ENCODE measurements at places on chromosomes 11 and 22.

DNA sequence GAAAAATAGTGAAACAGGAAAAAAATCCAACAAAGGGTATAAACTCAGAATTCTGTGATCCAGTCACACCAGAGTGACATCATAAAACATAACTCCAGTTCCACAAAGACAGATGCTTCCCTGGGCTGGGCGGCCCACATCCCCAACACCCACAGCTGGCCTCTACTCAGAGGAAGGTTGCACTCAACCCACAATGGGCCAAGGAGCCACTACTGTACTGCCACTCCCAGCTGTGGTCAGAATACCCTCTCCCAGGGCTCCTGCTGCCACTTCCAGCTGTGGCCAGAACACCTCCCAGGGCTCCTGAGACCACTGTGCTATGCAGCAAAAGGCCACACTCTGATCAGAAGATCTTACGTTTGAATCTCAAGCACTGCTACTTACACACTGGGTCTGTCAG lies 18.3 kb downstream of the SMCO4 start:
- DNase-seq: no peak

DNA sequence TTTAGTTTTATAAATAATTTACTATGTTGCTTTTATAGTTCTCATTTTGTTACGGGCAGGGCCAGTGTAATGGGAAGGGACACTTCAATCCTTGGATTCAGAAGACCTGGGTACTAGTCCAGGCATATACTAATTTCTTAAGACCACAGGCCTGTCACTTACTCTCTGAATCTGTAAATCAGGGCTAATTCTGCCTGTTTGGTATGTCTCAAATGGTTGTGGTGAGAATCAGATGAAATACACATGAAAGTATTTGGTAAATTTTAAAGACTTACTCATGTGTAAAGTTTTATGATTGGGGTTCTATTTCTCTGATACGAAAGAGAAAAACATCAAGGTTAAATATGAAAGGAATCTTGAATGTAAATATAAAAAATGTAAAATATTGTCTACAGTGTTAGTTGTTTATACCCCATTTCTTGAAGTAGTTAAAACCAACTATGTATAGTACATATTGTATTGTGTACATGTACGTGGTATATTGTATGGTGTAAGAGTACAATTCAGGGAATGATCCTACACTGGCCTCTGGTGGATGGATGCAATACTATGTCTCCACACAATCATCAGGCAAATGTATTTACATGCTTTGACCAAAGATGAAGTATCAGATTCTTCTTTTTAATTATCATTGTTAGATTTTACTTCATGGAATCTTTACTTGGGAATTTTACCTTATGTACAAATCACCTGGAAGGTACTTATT lies 24.5 kb upstream of the RAG2 start:
- DNase-seq: no peak

DNA sequence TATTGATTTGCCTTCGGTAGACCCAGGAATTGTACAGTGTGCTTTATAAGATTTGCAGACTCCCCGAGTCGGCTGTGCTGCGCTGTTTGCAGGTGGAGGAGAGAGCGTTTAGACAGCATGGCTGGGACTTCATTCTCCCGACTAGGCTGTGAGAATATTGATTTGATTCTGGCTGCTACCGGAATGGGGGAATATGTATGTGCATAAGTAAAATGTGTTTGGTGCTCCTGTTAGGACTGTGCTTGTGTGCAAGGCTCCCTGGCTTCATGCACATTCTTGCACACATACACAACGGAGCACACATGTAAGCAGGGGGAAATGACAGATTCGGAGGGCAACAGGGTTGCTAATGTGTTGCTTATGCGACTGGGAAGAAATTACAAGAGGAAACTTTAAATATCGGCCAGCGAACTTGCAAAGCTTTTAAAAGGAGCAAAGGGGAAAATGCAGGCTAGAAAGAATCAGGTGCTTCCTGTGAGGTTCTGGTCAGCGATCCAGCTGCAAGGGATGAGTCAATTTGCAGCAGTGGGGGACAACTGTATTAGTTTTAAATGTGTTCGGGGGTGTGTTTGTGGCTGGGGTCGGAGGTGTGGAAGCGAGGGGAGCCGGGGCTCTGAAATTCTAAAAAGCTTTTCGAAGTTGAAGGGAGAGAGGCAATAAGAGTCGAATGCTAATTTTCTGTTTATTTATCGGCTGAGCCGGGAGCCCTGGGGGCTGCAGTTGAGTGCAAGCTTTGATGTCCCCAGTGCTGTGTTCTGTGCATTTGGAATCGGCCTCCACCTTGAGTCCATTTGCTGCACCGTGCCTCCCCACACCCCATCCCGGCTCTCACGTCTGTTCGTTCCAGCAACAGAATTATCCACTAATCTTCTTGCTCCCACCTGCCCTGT lies 731 bp downstream of the NTM start:
- DNase-seq: no peak

DNA sequence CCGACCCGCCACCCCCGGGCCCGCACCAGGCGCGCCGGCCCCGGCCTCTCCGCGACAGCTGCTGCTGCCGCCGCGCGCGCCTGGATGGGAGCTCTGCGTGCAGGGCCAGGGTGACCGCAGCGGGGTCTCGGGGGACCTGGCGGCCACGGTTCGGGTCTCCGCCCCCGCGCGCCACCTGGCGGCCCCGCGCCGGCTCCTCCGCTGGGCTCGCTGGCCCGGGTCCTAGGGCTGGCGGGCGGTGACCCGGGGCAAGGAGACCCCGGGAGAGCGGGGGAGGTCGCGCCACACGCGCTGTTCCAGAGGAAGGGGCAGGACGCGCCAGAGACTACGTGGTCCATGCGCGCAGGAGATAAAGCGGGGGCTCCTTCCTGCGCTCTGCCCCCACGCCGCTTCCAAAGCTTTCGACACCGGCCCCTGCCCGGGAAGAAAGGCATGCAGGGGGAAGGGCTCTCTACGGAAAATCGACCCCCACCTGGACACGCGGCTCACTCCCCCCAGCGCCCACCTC lies 562 bp downstream of the SHANK2 start:
- DNase-seq: no peak

DNA sequence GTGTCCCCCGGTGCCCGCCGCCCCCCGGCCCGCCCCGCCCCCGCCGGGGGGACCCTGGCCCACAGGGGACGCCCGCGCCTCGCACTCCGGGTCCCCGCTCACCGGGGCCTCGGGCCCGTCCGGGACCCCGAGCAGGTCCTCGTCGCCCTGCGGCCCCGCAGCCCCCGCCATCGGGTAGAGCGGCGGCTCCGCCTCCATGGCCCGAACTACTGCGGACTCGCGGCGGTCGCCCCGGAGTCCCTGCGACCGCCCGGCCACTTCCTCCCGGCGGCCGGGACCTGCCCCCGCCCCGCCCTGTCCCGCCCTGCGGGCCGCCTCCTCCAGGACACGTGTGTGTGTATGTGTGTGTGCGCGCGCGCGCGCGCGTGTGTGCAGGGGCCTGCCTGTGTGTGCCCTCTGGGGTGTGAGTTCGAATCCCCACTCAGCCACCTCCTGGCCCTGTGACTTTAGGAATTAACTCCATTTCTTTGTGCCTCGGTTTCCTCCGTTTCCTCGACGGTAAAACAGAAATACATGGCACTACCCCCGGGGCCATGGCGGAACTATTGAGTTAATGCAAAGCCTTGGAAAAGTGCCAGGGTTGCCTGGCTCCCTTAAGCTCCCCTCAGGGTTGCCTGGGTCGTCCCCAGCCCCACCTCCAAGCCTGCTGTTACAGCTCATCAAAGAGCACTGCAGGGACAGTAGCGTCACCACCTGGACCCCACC lies at the start of gene UNC93B1:
UNC93B1 (minus strand) TSS at position 252 of the 705 bp plus-strand sequence; CDS start at position 198, 54 bp downstream.
- no peak for DNase-seq

DNA sequence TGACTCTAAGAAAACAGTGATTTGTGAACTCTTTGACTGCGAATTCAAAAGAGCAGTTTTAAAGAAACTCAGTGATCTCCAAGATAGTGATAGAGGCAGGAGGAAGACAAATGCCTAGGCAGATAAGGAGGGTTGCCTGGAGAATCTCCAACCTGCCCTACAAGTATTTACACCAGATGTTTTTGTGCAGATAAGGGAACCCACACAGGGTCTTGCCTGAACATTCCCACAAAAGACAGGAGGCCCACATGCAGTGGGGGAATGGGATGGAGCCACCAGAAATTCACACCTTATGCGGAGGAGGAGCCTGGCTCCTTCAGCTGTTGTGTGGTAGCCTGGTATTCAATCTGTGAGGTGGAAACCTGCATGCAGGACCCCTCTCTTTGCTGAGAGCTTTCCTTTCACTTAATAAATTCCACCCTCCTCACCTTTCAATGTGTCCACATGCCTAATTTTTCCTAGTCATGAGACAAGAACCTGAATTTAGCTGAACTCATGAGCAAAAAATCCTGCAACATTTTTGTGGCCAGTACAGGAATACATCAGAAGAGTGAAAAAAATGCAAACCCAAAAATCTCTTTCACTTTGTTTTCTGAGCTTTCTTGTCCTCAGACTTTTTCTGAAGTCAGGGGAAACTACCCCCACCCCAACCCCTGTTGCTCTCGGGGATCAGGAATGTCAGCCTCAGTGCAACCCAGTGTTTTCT lies 8.1 kb upstream of the GLYAT start:
- DNase-seq: no peak

DNA sequence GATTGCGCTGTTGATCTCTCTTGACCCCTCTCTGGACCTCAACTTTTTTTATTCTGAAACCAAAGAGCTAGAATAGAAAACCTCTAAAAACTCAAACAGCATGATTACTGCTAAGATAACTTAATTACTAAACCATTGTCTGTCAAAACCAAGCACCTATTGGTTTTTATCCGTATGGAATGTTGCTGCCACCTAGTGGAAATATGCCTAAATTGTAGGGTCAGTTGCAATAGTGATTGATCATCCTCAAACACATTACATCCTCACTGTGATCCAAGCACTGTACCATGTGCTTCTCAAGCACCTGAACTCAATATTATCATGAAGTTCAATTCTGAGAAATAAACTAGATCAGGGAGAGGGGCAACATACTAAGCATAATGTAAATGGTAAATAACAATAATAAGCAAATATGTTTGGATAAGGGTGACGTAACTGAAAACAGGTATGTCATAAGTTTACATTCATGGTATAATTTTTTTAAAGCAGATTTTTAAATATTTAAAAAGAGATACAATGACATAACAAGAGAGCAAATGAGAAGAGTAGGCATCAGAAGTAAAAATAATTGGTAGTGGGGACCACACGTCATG lies 3.8 kb upstream of the OR5A2 start:
- no peak for DNase-seq

GRCh38 chr11:120612513-120613263 lies 101.1 kb downstream of the GRIK4 start:
- DNase-seq: no peak

DNA sequence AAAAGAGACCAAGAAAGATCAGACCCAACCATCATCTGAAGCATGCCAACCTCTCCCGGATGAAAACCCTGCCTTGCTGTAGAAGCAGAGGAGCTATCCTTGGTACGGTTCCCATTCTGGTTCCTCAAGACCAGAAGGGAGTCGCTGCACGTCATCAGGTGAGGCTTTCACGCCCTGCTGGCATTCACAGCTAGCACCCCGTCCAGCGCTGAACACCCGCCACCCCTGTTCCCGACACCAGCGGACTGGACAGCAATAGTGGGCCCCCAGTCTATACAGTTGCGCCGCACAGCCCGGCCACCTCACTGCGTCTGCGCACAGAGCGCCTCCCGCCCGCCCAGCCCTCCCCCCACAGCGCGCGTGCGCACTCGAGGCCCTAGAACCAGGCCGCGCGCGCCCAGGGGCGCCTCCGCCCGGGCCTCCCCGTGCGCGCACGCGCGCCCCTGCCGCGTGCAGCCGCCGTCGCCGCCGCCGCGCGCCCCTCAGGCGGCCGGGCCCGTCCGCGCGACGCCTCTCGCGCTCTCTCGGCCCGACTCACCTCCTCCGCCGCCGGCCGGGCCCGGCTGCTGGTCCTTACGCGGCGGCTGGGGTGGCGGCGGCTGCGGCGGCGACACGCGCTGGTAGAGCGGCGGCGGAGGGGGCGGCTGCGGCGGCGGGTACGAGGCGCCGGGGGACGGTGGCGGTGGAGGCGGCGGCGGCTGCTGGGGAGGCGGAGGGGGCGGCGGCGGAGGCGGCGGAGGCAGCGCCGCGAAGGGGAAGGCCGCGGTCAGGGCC lies 706 bp downstream of the SF1 start:
- no peak for DNase-seq

- no peak for DNase-seq
Measured at GRCh38 chr11:46469926-46470325, 78.3 kb upstream of the CHRM4 start.
